ENCODE measurements at places on chromosomes 2 and 18. TPM values are rescaled to one million over a fixed set of nuclear protein-coding genes. Genes with fewer than 3 reads are reported as not detected.
A peak's percentile ranks its signal among the peaks of the same experiment; 100 is the strongest.

UGT1A4 gene
- not detected for total RNA-seq

ZNF892 gene
- 1.7 TPM for total RNA-seq

GRCh38 chr2:27911458-27912210, 21.1 kb downstream of the BABAM2 start:
- DNase-seq = no peak

- DNase-seq = no peak
These were observed 543 bp downstream of the HADHB start for GRCh38 chr2:26245231-26245732.

DNA sequence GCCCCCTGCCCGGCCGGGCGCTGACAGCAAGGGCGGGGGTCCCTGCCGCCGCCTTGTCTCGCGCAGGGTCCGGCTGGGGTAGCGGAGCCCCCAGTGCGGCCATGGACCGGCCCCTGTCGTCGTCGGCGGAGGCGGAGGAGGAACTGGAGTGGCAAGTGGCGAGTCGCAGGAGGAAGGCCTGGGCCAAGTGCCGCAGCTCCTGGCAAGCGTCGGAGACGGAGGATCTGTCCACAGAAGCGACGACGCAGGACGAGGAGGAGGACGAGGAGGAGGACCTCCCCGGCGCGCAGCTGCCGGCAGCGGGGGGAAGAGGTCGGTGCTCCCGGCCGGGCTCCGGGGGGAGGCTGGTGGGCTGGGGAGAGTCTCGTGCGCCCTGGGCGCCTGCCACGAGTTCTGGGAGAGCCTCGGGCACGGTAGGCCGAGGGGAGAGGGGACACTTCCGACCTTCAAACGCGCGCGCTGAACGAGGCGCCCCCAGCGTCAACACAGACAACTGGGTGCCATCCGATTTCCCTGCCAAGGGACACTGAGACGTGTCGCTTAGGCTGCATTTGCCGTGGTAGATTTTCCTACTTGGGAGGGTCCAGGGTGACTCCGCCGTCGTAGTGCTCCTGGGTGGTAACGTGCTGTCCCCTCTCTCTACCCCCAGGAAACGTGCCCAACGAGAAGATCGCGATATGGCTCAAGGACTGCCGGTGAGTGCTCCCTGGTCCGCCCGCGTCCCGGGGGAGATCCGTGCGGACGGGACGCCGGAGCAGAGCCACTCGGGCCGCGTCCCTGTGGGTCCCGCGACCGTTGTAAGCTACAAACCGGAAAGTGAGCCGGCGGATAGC, 652 bp downstream of the ITPRID2 start:
- peak; percentile 74 for DNase-seq

DNA sequence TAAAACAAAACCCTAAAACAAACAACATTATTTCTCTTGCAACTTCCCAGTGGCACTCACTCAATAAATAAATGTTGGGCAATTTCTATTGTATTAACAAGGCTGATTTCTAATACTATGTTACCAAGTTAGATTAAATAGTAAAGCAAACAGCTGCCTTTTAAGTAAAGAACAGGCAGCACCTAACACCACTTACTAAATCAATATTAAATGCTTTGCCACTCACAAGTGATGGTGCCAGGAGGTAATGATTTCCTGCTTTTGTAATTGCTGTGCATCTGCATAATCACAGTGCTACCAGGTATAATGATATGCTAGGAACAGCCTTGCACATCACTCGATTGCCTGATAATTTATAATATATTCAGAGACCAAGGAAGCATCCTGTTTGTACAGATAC, 276.5 kb downstream of the NBAS start:
- DNase-seq = no peak

GRCh38 chr18:63109802-63110201, 209.8 kb downstream of the BCL2 start:
- DNase-seq = no peak

DNA sequence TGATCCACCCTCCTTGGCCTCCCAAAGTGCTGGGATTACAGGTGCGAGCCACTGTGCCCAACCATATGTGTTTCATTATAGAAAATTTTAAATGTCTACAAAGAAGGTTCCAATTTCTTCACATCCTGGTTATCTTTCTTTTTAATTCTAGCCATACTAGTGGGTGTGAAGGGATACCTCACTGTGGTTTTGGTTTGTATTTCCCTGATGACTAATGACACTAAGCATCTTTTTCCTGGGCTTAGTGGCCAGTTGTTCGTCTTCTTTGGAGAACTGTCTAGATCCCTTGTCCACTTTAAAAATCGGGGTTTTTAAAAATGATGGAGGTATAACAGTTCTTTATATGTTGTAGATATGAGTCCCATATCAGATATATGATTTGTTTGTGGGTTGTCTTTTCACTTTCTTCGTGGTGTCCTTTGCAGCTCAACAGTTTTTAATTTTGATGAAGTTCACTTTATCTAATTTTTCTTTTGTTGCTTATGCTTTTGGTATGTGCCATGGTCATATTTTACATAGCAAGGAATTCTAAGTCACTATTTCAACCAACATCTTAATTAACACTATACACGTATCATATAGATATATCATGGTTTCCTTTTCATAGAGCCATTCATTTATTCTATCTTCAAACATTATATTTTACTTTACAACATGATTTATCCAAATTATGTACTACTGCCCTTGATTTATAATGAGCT, 135.0 kb upstream of the RIOK3 start:
- DNase-seq = peak; percentile 64
